Right lung (tissue), 10 donors: ENCODE measurements at places on chromosomes 5 and 9. TPM values are rescaled to one million over a fixed set of nuclear protein-coding genes. Genes with fewer than 3 reads are reported as not detected.

DNA sequence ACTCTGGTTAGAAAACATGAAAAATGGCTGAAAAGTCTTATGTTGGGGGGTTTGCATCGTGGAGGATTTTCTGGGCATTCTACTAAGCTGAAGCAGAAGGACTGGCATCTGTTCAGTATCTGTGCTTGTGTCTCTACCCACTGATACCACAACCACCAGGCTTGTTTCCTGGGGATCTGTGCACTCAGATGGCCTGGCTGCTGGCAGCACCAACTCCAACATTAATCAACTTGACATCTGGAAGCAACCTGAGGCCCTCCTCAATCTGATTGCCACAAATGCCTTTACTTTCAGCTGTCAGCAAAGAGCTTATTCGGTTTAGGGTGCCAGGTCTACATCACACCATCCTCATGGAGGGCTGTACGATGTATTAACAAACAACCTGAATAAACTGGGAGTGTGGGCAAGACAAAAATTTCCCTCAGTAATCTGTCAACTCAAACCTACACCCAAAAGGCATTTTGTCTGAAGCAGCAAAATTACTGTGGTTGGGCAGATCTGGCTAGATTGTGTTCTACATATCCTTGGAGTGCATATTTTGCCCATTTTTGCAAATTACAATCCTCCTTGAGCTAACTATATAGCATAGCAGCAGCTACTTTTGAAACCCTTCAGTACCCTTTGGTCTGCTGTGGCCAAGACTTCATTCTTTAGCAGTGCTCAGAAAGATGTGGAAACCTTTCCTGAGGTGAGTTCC, 74.6 kb downstream of the FOXD1 start:
- no peak for DNase-seq

DNA sequence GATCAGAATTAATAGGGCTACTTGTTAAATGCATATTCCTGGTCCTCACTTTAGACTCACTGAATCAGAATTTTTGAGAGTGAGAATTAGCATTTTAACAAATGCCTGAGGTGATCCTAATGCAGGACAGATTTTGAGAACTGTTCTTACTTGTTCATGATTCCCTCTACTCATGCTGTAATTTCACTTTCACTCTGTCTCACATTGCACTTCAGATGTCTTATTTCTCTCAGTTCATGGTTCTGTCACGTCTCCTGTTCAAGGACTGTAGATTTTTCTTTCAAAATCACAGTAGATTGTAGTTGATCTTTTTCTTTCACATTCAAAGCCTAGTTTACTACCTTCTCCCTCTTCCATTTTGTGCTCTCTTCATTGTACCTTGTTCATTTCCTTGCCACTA, 54.3 kb downstream of the ADGRV1 start:
- no peak for DNase-seq

DNA sequence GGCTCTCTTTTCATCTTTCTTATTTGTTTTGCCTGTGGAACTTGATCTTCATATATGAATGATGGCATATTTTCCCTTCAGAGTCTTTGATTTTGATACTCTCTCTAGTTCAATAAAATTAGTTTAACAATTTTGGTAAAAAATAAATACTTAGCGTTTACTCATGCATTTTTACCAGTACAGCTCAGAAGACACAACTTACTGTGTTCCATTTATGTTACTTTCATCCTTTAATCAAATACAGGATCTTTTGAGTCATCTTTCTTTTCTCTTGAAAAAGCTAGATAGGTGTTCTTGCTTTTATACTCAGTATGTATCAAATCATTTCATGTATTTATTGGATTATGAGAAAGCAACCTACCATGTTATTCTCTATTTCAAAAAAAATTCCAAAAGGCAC, 47.1 kb upstream of the RICTOR start:
- no peak for DNase-seq

DNA sequence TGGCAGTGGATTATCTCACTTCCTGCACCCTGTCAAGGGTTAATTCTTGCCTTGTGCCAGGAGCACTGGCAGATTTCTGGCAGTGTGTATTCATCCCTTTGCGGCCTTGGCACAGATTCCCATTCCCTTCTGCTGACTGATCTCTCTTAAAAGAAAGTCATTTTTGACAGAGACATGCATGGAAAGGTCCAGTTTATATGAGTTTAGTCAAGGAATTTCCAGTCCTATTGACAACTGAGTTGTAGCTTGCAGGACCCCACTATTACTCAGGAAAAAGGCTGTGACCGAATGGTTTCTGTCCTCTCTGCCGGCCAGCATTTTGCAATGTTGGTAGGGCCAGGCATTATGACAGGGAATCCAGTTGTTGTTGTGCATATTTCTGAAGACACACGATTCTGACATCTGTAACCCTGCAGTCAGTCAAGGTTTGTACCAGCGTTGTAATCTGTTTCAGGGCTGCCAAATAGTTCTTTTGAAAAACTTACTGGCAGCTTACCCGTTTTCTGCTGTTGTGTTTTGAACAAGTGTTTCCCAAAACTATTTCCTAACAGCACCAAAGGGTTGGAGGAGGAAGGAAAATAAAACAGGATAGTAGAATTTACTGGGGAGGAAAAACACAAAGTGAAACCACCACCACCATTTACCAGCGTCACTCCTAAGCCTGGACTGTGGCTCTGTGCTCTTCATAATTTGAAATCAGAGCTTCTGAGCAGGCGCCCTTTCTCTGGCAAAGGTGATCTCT, 243.4 kb upstream of the KLF4 start:
- peak; percentile 53 for DNase-seq

DNA sequence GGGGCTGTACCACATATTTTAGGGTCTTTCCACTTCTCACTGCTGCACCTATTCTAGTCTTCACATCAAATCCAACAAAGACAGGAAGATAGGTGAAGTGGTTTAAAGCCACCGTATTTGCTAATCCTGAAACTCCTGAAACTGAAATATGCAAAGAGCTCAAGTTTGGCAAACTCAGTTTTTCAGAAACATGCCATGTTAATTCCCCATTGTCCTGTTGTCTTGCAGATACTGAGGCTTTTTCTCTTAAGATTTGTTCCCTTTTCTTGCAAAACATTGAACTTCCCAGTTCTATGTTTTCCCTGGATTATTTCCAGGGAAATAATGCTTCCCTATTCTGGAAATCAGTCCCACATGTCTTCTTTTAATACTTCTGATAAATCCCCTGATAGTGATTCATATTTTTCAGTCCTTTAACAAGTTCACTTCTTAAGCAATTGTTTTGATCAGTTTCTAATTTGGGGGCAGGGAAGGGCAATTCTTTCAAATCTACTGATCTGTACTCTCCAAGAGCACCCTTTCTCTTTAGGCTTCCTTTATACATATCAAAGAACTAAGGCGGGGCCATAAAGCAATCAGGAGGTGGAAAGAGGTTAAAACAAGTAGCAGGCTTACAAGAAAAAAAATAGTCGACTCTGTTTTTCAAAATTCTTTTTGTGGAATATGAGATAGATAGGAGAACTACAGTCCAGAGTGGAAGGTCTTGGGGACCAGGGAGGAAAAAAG, 648.5 kb downstream of the BNC2 start:
- DNase-seq: no peak

GRCh38 chr9:20209391-20210340, 412.6 kb downstream of the MLLT3 start:
- no peak for DNase-seq

DNA sequence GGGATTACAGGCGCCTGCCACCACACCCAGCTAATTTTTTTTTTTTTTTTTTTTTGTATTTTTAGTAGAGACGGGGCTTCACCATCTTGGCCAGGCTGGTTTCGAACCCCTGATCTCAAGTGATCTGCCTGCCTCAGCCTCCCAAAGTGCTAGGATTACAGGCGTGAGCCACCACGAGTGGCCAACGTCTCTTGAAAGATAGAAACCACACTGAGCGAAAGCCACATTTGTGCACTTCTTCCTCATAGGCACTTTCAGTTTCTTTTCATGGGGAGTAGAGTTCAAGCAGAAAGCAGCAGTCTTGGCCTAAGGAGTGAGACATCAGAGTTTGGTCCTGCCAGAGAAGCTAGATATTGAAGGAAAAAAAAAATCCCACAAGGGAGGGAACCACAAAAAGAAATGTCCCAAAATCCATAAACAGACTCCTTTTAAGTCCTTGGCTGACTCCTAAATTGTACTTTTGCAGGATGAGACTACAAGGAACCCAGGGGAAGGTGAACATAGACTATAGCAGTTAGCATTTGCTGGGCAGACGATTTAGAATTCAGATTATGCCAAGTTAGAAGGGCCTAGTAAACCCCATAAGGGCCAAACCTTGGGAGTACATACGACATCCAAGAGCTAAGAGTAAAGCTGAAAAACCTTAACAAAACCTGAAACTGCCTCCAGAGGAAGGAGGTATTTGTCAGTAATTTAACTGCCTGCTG, 43.9 kb upstream of the GLIPR2 start:
- DNase-seq: no peak

GRCh38 chr9:68704814-68705530, at the start of gene PIP5K1B:
Gene PIP5K1B, plus strand, starts transcription at chr9:68705240. Its CDS starts 117,375 bp downstream, at chr9:68822615.
- peak; percentile 62 for DNase-seq

PCDHGC5 gene
- 1.1 TPM for polyA plus RNA-seq

TMOD1 gene
- polyA plus RNA-seq: 3.5 TPM

PCDHGB7 gene
- polyA plus RNA-seq: 15.2 TPM

STK32A gene
- 2.2 TPM for polyA plus RNA-seq

IFNA8 gene
- polyA plus RNA-seq: not detected
